NCI-H2171 (cell line): ENCODE measurements at places on chromosomes 2 and 18.
A peak's percentile ranks its signal among the peaks of the same experiment; 100 is the strongest.

DNA sequence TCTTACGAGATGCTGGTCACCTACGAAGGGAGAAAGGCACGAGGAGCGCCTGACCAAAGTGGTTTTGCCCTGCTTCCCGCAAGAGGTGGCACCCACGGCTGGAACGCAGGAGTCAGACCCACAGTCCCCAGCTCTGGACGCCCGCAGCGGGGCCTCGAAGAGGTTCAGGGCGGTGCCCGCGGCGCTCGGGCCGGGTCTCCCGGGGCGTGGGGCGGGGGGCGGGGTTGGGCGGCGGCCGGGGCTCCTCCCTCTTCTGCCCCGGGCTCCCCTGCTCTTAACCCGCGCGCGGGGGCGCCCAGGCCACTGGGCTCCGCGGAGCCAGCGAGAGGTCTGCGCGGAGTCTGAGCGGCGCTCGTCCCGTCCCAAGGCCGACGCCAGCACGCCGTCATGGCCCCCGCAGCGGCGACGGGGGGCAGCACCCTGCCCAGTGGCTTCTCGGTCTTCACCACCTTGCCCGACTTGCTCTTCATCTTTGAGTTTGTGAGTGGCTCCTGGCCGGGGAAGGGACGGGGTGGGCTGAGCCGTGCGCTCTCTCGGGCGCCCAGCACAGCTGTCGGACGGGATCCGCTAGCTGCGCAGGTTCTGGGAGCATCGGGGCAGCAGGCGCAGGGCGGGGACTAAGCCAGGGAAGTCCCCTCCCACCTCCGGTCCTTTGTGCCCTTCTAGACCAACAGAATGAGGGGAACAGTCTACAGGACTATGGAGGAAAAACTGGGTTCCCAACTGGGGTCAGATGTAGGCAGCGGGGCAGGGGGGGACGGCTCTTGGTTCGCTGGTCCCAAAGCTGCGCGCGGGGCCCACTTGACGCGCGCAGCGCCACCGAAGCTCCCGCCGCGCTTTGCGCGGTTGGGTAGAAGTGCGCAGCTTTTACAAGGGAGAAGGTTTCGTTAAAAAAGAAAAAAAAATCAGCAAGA lies at the start of gene MAL:
TSS of gene MAL (plus strand) at position 303 of the 914 bp plus-strand sequence. CDS start at position 388, 85 bp downstream.
- DNase-seq, result peak; percentile 6

DNA sequence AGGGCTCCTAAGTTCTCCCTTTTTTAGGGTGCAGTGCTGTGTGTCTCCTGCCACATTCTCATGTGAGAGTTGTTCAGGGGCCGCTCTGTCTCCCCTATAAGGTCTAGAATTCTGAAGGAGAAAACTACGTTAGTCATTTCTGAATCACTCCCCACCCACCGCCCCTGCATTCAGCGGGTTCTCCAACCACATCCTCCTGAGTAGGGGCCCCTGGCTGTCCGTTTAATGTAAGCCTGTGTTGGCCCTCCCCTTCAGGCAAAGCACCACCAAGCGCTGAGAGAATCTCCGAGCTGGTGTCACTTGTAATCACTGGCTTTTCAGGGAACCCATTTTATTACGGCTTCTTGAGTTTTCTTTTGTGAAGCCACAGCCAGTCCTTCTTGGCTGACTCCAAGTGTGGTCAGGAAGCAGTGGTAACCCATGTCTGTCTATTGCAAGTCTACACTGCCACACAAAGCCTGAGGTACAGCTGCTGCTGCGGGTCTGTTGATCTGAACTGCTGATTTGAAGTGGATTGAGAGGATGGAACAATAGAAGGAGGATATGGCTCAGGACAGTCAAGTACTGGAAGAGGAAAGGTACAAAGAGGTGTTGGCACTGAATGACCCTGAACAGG lies 16.9 kb downstream of the LCT start:
- DNase-seq, result no peak

- DNase-seq, result no peak
Observed at GRCh38 chr2:9300829-9301453, 94.3 kb downstream of the ASAP2 start.

- DNase-seq, result no peak
Observed at GRCh38 chr18:77168811-77169311, 36.3 kb upstream of the MBP start.

GRCh38 chr2:73286134-73286655 lies 1.9 kb upstream of the FBXO41 start:
- no peak for DNase-seq

DNA sequence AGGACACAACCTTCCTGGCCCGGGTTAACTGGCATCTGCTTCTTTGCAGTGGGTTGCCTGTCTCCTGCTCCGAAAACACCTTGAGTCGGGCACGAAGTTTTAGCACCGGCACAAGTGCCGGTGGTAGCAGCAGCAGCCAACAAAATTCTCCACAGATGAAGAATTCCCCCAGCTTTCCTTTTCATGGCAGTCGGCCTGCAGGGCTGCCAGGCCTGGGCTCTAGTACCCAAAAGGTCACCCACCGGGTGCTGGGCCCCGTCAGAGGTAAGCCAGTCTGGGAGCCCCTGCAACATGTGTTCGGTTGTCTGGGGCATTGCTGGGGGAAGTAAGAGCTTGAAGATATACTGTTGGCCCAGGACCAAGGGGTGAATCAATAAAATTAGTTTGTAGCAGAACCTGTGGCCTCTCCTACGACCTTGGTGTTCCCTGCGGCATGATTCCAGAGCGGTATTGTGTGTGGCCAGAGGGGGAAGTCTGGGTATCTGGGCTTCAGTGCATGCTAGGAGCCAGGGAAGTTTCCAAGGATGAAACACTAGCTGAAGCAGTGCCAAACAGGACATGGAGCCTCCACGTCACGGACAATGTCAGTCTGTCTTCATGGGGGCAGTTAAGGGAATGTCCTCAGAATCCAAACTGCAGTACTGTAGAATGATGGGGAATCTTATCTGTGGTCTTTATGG lies 7.8 kb downstream of the AGBL5 start:
- no peak for DNase-seq

DNA sequence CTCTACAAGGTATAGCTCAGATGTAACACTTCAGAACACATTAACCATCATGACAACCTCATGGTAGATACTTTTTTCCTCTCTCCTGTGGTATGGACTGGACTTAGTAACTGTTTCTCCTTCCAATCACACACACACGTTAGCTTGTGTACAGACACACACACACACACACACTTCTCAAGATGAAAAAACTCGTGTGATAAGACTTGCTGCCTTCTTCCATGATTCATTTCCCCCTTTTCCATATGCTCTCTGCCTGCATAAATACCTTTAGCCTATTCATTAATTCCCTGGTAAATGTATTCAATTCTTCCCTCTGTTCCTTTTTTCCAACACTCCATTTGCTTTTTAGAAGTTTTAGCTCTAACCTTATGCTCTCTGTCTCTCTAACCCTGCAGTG lies 118.9 kb upstream of the TANK start:
- DNase-seq, result no peak

DNA sequence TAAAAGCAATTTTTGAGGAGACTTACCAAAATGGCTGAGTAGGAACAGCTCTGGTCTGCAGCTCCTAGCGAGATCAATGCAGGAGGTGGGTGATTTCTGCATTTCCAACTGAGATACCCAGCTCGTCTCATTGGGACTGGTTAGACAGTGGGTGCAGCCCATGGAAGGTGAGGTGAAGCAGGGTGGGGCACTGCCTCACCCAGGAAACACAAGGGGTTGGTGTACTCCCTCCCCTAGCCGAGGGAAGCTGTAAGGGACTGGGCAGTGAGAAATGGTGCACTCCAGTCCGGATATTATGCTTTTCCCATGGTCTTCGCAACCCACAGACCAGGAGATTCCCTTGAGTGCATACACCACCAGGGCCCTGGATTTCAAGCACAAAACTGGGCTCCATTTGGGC lies 419.0 kb downstream of the NUP35 start:
- no peak for DNase-seq

- no peak for DNase-seq
Observed at GRCh38 chr2:75580606-75581005, 19.9 kb upstream of the EVA1A start.

DNA sequence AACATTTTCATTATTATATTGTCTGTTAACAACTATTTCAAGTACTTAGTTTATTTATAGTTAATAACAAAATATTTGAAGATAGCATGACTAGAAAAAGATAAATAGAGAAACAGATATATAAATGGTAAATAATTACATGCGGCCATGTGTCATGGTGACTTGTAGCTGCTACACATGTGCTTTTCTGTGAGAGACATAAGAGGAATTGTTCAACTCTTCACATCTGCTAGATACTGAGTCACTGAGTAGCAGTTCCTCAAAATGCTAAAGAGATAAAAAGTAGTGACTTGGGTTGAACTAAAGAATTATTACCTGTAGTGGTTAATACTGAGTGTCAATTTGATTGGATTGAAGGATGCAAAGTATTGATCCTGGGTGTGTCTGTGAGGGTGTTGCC lies 37.5 kb upstream of the SCN9A start:
- DNase-seq, result no peak

GRCh38 chr2:15539999-15540398 lies 21.1 kb downstream of the NBAS start:
- DNase-seq, result no peak

DNA sequence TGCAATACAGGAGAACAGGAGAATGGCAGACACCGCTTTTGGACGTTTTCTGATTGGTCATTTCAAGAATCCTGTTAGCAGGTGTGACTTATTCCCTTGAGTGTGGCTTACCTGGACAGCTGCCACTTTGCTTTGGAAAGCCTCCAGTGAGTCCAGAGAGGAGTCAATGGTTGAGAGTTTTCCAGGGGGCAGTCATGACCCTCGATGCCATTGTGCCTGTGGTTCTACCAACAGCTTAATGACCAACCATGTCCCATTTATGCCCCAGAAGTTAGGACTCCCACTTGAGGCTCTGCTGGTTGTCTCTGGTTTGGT lies 12.4 kb downstream of the IGFBP2 start:
- no peak for DNase-seq
